ENCODE measurements at places on chromosomes 5 and 9.

- DNase-seq = no peak
Measured at GRCh38 chr9:122336866-122337555, 33.8 kb upstream of the PTGS1 start.

GRCh38 chr9:7172154-7173115 is 414.7 kb downstream of the KDM4C start:
- no peak for DNase-seq

GRCh38 chr5:14505310-14506139 is 76.1 kb upstream of the OTULINL start:
- no peak for DNase-seq

DNA sequence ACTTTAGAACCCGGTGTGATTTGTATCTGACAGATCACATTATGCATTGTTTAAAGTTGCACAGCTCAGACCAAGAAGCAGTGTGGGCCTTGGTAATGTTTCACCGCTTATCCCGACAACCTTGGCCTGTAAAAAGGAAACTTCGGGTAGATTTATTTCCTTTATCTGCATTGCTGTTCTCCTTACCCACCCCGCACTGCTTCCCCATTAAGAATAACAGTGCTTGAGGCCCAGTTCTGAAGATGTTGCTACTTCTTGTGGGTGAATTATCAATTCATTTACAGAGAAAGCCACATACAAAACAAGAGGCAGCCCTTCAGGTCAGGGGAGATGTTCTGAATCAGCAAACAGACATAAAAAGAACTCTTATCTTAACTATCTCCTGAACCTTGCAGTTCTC is 8.4 kb downstream of the SMARCA2 start:
- DNase-seq = no peak

- peak; percentile 74 for DNase-seq
Measured at GRCh38 chr9:18393340-18394130, 80.4 kb upstream of the ADAMTSL1 start.

DNA sequence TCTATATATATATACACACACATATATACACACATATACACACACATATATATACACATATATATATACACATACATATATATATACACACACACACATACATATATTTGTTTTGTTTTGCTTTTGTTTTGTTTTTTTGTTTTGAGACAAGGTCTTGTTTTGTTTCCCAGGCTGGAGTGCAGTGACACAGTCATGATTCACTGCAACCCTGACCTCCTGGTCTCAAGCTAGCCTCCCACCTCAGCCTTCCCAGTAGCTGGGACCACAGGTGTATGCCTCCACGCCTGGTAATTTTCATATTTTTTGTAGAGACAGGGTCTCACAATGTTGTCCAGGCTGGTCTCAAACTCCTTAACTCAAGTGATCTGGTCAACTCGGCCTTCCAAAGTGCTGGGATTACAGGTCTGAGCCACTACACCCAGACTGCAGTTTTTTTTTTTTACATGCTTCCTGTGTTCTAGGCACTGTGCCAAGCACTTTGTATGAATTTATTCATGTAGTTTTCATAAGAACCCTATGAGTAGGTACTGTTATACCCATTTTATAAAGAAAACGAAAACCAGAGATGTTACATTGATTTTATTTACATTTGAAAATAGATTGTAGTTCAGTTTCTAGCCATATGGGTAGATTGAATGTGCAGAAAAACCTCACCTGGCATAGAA is 120.7 kb downstream of the PBX3 start:
- no peak for DNase-seq

DNA sequence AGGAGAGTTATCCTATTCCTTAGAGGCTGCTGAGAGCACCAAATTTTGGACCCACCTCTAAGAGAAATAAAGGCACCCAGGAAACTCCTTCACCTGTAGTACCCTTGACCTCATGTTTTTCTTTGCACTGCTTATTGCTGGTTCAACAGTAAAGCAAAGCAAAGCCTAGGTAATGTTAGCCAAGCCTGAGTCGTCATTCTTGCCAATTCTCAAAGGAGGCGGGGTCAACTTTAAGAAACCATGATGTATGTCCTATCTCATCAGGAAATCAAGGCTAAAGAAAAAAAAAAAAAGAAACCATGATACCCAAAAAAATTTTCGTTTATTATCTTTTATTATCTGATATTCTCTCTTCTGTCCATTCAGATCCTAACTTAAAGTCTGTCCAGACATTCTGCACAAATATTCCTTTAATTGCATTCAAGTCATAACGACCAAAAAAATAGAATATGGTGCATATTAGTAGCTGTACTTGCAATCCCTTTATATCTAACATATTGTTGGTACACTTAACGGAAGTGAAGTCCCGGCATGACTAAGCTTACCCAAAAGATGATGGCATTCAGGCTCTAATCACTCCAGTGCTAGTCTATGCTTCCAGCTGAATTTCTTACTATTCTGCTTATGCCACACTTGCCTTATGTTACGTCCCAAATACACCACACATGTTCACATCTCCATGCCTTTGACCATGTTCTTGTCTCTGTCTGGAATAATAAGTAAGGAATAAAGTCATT is 1.8 kb downstream of the AUH start:
- DNase-seq = no peak

- DNase-seq = no peak
Measured at GRCh38 chr9:20988061-20988460, 43.4 kb downstream of the HACD4 start.

GRCh38 chr9:22307013-22307711 is 139.5 kb upstream of the DMRTA1 start:
- peak; percentile 12 for DNase-seq

GRCh38 chr9:34170237-34170991 is 8.4 kb upstream of the UBAP1 start:
- DNase-seq = no peak

DNA sequence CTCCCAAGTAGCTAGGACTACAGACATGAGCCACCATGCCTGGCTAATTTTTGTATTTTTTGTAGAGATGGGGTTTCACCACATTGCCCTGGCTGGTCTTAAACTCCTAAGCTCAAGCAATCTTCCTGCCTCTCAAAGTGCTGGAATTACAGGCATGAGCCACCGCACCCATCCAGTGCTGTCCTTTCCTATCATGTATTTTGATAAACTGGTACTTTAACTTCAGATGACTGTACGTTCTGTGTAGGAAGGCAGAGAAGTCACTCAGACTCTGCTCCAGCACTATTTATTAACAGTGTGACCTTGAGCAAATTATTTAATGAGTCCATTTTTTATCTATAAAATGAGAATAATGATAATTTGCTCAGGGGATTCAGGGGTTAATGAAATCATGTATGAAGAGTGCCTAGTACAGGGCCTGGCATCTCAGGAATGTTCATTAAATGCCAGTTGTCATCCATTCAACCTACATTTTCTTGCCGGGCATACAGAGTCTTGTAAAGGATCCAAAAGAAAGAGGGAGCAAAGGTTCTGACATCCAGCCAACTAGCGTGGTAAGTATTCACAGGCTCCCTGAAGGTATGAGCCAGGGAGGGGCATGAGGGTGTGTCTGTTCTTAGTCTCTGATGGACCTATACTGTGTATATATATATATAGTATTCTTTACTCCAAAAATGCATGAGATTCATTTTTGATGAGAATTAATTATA is 201.9 kb downstream of the PBX3 start:
- no peak for DNase-seq

DNA sequence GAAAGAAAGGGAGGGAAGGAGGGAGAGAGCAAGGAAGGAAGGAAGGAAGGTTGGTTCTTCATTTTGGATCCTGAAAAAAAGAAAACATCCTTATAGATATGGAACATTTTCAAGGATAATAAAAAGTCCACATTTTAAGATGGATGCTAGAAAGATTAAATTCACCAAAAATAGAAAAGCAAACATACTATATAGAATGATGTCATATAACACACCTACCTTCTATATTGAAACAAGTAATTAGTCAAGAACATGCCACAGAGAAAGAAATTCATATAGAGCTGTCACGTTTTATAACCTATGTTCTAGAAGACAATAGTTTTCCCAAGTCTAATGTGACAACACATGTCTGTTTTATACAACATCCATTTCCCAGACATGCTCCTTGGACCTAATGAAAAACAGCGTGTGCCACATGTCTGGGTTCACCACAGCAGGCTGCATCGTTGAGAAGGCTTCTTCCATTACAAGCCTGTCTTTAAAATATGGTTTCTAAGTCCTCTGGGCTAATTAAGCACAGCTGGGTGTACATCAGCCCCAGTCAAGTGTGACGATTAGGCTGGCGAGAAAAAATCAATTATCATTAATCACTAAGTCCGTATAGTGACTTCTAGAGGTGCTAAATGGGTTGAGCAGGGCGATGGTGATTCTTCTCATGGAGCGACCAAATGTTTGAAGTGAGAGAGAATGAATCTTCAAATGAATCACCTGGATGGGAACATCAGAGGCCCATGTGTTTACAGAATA is 301.8 kb downstream of the TLE1 start:
- DNase-seq = no peak

GRCh38 chr9:121294866-121295661 is 27.1 kb downstream of the GSN start:
- DNase-seq = no peak

DNA sequence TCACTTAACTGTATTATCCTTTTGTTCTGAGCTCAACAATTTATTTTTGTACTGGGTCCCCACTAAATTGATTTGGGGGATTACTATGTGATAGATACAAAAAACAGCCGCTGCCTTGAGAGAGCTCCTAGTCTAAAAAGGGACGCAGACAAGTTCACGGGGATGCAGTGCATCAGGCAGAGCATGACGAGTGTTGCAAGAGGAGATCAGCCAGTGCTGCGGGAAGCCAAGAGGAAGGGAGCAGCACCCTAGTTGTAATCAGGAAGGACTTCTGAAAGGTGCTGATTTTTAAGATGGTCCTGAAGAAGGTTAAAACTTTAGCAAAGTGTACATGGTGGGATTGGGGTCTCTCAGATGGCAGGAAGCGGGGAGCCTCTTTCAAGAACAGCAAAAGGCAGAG is 15.8 kb downstream of the GALNT10 start:
- DNase-seq = no peak

DNA sequence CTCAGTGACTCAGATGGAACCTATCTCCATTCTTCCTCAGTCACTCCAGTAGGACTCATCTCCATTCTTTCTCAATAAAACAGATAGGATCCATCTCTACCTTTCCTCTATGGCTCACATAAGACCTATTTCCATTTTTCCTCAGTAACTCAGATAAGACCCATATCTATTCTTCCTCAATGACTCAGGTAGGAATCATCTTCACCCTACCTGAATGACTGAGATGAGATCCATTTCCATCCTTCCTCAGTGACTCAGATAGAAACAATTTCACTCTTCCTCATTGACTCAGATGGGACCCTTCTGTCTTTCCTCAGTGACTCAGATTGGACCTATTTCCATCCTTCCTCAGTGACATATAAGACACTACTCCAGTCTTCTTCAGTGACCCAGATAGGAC is 165.1 kb downstream of the FBXO4 start:
- no peak for DNase-seq

DNA sequence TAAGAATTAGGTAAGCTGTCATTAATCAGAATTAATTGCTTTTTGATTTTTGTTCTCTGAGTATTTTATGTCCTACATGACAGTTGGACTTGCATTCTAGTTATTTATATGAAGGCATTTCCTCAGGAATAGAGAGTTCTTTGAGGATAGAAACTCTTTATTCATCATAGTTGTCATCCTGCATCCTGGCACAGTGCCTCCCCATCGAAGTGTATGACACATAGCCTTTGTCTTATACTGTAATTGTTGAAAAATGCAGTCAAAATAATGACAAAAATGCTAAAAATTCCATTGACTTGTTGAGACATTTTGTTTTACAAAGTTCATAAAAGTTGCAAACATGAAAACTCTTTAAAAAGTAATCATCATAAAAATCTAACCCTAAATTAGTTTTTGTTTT is 36.5 kb downstream of the CFAP95 start:
- no peak for DNase-seq

DNA sequence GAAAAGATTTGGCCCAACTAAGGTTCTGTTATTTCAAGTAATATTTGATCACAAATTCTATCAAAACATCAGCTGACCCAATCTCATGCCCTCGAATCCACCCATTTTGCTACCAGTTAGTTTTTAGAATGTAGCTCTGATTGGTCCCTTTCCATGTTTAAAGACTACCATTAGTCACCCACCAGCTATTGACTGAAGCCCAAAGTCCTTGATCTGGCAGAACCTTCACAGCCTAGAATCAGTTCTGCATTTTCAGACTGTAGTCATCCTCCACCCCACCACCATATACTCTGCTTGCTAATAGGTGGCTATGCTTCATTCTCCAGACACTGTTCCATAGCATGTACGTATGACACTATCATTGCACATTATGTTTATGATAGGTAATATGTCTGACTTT is 182.2 kb upstream of the TARS1 start:
- DNase-seq = no peak

DNA sequence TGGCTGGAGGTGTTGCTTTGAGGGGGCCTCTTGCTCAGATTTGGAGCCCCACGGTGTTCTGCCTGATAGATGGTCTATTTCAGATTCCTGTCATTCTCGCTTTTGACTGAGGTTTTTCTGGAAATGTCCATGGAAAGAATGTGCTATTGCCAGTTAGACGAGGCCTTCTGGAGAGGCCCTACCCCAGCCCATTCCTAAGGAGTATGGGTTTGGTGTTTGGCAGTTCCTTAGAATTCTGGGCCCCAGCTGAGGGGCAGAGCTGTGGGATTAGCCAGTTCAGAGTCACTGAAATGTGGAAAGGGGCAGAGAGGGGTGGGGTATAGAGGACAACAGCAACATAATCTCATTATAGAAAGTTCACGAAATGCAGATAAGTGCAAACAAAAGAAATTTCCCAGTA is 50.5 kb downstream of the GALNT10 start:
- DNase-seq = no peak

- DNase-seq = no peak
Measured at GRCh38 chr5:1416856-1417469, 28.3 kb downstream of the SLC6A3 start.

DNA sequence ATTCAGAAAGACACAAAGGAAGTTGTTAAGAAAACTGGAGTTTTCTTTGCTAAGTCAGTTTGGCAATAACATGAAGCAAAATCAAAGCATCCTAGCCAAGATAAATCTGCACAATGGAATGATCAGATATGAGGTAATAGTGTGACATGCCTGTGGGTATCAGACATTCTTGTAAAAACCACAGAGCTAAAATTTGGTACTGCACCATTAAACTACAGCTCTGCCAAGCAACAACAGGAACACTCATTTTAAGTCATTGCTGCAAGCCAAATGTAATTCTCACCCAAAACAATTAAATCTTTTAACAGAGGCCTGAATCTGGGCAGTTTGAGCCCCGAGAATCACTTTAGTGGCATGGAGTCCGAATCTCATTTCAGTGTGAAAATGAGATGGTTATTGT is 96.6 kb downstream of the VCAN start:
- DNase-seq = peak; percentile 77

- DNase-seq = no peak
Measured at GRCh38 chr9:136939431-136939995, 5.0 kb downstream of the FBXW5 start.
